Cortex of kidney (tissue), 1 donor: ENCODE measurements at places on chromosomes 2 and 18.

DNA sequence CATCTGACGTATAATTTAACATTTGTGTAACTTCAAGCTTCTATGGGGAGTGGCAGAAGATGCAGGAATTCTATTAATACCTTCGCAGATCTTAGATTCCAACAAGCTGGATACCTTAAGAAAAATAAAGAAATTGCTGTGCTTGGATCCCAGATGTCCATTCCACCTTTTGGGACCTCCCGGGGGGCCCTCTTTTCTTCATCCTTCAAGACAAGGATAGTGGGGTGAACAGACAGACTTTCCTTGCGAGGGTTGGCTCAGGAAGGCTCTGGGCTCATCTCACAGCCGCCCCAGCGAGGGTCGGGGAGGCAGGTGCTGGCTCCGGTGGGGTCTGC lies 509 bp upstream of the RNF144A start:
- DNase-seq = no peak

- DNase-seq = no peak
These were observed 4.5 kb downstream of the ZFP36L2 start for GRCh38 chr2:43221763-43222474.

- no peak for DNase-seq
These were observed 8.4 kb downstream of the ACVR1 start for GRCh38 chr2:157867703-157868102.

DNA sequence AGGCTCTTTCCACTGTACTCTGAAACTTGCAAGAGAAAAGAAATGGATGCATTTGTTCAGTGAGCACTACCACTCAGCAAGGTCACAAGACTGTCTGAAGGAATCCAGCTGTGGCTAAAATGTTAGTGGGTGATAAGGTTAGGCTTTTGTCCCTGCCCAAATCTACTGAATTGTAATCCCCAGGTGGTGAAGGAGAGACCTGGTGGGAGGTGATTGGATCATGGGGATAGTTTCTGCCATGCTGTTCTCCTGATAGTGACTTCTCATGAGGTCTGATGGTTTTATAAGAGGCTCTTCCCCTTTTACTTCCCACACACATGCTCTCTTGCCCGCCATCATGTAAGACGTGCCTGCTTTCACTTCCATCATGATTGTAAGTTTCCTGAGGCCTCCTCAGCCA lies 68.2 kb downstream of the ZNF385B start:
- DNase-seq = no peak

DNA sequence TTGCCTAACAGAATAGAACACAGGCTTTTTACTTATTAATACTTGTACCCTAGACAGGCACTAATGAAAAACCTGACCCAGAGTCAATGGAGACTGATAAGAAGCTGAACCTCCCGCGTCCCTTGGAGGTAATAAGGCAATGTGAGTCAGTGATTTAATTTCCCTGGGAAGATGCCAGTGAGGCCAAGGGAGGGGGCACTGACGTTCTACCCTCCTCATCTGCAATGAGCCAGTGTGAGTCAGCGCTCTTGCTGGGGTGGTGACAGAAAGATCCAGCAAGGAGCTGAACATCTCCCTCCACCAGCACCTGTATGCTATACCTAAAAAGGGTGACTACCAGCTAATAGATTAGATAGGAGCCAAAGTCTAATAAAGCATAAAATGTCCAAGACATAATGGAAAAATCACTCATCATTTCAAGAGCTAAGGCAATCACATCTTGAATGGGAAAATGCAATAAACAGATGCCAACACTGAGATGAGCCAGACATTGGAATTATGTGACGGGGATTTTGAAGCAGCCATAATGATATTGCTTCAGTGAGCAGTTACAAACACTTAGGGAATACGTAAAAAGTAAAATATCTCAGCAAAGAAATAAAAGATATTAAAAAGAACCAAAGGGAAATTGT lies 116.9 kb downstream of the TPGS2 start:
- no peak for DNase-seq

GRCh38 chr18:3466872-3467271 lies 16.9 kb downstream of the TGIF1 start:
- no peak for DNase-seq
